ENCODE measurements at places on chromosomes 5 and 9.

GRCh38 chr9:125337236-125337635, 75.6 kb downstream of the GAPVD1 start:
- no peak for DNase-seq
- no peak overlapping the region for H3K27ac ChIP-seq
- H3K4me1 ChIP-seq = peaks cover 10% of the 10 kb centered on the region
- no peak overlapping the region for H3K4me3 ChIP-seq
- H3K27me3 ChIP-seq = no peaks in the 10 kb centered on the region
- H3K36me3 ChIP-seq = peaks cover 57% of the 10 kb centered on the region

- peak overlapping the region; percentile 79 for H3K27ac ChIP-seq
- DNase-seq = no peak
- peaks cover 77% of the 10 kb centered on the region for H3K4me1 ChIP-seq
- H3K27me3 ChIP-seq = no peaks in the 10 kb centered on the region
- H3K4me3 ChIP-seq = no peak overlapping the region
Observed at GRCh38 chr9:86602715-86603114, 248.5 kb upstream of the TUT7 start.

- H3K4me1 ChIP-seq = peaks cover 61% of the 10 kb centered on the region
- no peak for DNase-seq
- H3K27me3 ChIP-seq = no peaks in the 10 kb centered on the region
- peak overlapping the region; percentile 100 for H3K27ac ChIP-seq
- H3K4me3 ChIP-seq = peak overlapping the region; percentile 98
Observed at GRCh38 chr9:124661271-124661670, 109.8 kb downstream of the NR6A1 start.

- H3K4me1 ChIP-seq = peaks cover 61% of the 10 kb centered on the region
- H3K36me3 ChIP-seq = peaks cover 21% of the 10 kb centered on the region
Observed at GRCh38 chr5:172410662-172411483, 43.5 kb downstream of the SH3PXD2B start.

GRCh38 chr5:176844706-176845391, 34.5 kb downstream of the UNC5A start:
- H3K4me1 ChIP-seq = peaks cover 10% of the 10 kb centered on the region
- H3K4me3 ChIP-seq = peak overlapping the region; percentile 46
- no peaks in the 10 kb centered on the region for H3K36me3 ChIP-seq
- H3K27ac ChIP-seq = no peak overlapping the region
- H3K27me3 ChIP-seq = peaks cover 6% of the 10 kb centered on the region
- DNase-seq = no peak

DNA sequence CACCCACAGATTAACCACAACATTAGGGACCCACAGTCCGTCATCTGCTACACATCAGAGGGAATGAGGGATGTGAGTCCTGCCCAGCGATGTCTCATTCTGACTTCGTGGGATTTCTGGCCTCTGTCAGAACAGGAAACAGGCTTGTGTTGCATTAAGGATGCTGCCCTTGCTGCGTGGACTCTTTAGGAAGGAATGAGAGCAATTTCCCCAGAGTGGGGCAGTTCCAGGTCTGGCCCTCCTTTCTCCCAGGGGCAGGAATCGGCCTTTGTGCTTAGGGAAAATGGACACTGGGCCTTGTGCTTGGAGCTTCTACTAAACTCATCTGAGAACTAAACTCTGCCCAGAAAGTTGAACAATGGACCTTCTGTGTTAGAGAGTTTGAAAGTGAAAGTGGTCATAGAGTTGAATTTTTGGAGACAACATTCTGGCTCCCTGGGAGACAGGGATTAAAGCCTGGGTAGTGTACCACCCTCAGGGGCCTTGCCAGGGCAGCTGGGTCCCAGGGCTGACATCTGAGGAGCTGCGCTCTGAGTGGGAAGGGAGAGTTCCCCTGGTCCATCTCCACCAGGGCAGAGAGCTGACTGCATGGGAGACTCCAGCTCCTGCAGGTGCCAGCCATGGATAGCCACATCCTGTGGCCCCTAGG, 37.8 kb upstream of the S1PR3 start:
- no peak overlapping the region for H3K4me3 ChIP-seq
- H3K27ac ChIP-seq = peak overlapping the region; percentile 68
- no peaks in the 10 kb centered on the region for H3K36me3 ChIP-seq
- DNase-seq = no peak
- H3K4me1 ChIP-seq = peaks cover 32% of the 10 kb centered on the region

GRCh38 chr5:88089719-88090390, 178.8 kb downstream of the TMEM161B start:
- H3K4me1 ChIP-seq = no peaks in the 10 kb centered on the region
- peaks cover 3% of the 10 kb centered on the region for H3K27me3 ChIP-seq
- no peak overlapping the region for H3K4me3 ChIP-seq
- no peak overlapping the region for H3K27ac ChIP-seq
- no peaks in the 10 kb centered on the region for H3K36me3 ChIP-seq

Data from osteocyte (in vitro differentiated cells).